ENCODE measurements at places on chromosomes 2 and 18.
A peak's percentile ranks its signal among the peaks of the same experiment; 100 is the strongest.

- DNase-seq, result peak; percentile 91
Observed at GRCh38 chr18:77061946-77062517, 70.6 kb downstream of the MBP start.

DNA sequence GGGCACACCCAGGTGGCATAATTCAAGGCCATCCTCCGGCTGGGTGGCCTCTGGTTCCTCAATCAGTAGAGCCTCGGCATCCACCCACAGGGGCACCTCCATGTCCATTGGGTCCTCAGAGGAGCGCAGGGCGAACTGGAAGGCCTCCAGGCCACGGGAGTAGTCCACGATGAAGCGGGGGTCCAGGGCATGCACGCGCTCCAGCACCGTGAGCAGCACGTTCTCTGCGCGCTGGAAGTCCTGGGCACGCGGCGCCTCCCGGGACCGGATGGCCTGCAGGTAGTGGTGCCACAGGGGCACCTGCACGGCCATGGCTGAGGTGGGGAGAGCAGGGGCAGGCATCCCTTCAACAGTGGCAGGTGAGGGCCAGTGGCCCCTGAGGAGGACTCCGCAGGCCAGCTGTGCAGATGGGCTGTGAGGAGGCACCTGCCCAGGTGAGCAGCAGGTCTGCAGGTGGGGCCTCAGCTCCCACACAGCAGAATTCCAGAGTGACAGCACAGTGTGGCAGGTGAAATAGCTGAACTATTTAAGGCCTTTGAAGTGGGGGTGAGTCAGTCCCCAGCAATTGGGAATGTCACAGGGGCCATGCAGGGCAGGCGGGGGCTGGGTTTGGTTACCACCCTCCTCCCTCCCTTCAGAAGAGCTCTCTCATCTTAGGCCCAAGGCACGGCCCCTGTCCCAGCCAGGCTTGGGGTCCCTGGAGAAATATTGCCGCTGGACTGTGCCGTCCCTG lies at the start of gene MAB21L4:
TSS of gene MAB21L4 (minus strand) at position 501 of the 733 bp plus-strand sequence. CDS start at position 342, 159 bp downstream.
- no peak for DNase-seq

GRCh38 chr2:124967325-124967724 lies 942.2 kb downstream of the CNTNAP5 start:
- DNase-seq, result no peak

GRCh38 chr2:111900859-111901258 lies 2.5 kb downstream of the MERTK start:
- peak; percentile 54 for DNase-seq

GRCh38 chr2:208036357-208036756 lies 11.0 kb upstream of the PLEKHM3 start:
- DNase-seq, result peak; percentile 20

- no peak for DNase-seq
Observed at GRCh38 chr2:42843611-42844010, 51.2 kb upstream of the HAAO start.

- no peak for DNase-seq
Observed at GRCh38 chr2:121881038-121881437, 125.6 kb downstream of the TSN start.

DNA sequence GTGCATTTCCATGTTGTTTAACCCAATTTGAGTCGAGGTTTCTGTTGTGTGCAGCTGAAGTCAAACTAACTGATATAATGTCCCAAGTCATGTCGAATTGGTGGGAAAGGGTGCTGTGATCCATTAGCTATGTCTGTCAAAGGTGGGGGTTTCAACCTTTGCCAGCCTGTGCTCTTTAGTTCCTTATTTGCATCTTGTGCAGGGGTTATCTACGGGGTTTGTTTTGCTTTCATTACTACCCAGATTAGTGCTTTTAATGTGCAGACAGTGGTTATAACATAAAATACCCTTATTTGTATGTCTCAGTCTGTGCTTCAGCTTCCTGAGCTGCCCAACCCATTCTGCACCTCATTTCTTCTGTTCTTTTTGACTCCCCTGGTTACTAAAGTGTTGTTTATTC lies 271.9 kb upstream of the CXCR4 start:
- DNase-seq, result no peak

DNA sequence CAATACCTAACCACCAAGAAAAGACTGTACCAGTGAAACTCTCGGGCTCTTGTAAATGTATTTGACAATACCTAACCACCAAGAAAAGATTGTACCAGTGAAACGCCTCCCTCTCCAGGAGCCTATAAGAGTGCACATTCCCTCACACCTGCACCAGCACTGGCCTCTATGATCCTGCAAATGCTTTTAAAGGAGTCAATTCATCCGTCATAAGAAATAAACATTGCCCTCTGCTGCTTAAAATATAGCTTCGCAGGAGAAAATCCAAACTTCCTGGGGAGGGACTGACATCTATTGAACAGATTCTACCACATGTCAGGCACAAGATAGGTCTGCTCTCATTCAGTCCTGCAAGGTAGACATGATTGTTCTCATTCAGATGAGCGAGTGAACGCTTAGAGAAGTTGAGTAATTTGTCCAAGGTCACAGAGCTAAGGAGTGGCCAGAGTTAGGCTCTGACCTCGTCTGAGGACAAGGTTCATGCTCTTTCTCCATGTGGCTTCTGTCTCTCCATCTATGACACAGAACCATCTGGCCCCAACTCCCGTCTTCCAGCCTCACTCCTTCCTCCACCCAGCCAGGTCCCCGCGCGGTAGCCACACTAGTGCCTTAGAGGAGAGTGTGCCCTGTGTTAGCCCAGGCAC lies 38.7 kb downstream of the MCFD2 start:
- DNase-seq, result peak; percentile 66

DNA sequence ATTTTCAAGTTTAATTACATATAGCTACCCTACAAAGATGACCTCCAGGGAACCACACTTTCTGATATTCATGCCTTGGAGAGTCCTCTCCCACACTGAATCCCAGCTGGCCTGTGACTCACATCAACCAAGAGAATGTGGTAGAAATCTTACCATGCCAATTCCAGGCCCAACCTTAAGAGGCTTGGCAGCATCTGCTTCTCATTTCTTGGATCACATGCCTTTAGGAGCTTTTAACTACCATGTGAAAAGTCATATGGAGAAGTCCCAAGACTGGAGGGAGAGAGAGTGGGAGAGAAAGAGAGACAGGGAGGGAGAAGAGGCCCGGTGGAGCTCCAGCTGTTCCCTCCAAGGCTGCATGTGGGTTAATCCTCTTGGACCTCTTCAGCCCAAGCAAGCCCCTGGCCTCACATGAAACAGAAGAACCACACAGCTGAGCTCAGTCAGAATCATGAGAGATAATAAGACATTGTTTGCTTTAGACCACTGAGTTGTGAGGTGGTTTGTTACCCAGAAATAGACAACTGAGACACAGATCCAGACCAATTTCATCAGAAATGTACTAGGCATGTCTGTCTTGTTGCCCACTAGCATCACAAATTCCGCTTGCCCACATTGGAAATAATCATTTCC lies 190.7 kb downstream of the MTCL1 start:
- peak; percentile 16 for DNase-seq

- no peak for DNase-seq
Observed at GRCh38 chr18:78807668-78808067, 171.9 kb upstream of the SALL3 start.

GRCh38 chr18:48771641-48772375 lies 179.0 kb downstream of the SMAD7 start:
- DNase-seq, result no peak

DNA sequence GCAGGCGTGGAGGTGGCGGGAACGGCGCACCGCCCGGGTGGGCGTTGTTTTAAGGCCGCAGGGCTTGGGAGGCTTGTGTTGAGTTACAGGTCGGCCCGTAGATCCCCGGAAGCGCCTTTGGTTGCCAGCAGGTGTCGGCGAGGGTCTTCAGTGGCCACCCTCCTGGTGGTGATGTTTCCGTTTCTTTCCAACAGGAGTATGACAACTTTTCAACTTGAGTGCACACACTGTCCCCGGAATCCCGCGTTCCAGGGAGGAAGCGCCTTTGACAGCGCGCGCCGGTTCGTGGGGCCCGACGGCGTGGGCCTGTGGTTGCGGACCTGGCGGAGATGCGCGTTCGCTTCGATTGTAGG lies 1.0 kb upstream of the HDAC4 start:
- DNase-seq, result peak; percentile 71

- no peak for DNase-seq
Observed at GRCh38 chr2:226578879-226579278, 220.7 kb downstream of the IRS1 start.

- no peak for DNase-seq
Observed at GRCh38 chr2:82124629-82125028, 1820.1 kb upstream of the LRRTM1 start.

DNA sequence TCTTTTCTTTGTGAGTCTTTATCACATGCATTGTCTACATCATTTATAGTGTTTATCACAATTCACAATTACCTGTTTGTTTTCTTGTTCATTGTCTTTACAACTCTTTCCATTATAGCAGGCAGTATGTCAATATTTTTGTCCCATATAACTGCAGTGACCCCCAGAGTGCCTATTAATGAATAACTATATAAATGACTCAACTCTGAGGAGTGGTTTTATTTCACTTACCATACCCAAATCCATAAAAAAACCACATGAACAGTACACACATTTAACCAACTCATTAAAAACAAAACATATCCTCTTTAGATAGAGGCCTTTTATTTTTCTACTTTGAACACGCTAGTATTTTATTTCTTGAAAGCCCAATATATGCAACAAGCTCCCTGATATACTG lies 1419.1 kb upstream of the NXPH2 start:
- DNase-seq, result no peak

DNA sequence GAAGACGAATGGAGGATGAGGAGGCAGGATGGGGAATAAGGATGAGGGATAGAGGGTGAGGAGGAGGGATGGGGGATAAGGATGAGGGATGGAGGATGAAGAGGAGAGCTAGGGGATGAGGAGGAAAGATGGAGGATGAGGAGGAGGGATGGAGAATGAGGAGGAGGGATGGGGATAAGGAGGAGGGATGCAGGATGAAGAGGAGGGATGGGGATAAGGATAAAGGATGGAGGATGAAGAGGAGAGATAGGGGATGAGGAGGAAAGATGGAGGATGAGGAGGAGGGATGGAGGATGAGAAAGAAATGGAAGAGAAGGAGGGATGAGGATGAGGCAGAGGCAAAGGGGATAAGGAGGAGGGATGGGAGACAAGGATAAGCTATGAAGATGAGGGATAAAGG lies 230.0 kb downstream of the NAPG start:
- DNase-seq, result no peak

- peak; percentile 16 for DNase-seq
Observed at GRCh38 chr2:160322320-160322719, 122.2 kb upstream of the ITGB6 start.
